ENCODE measurements at places on chromosomes 1 and 21. TPM values are rescaled to one million over a fixed set of nuclear protein-coding genes. Genes with fewer than 3 reads are reported as not detected.

Gene PTGFRN
- 60.0 TPM for total RNA-seq

Gene DMRTA2
- total RNA-seq = not detected

DNA sequence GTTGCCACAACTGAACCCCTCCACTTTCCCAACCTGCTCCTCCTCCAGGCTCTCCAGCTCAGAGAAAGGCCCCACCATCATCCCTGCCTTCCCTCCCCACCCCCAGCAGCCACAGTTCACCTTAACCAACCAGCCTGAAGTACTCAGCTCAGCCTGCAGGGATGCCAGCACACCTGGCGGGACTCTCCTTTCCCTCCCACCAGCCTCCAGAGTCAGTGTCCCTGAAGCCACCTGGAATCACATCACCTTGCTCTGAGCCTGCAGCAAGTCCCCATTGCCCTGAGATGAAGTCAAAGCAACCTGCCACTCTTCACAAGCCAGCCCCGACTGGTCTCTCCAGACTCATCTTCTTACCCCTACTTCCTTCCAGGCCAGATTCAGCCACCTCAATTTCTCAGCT lies 26.2 kb upstream of the ZC3H12A start:
- DNase-seq = no peak

DNA sequence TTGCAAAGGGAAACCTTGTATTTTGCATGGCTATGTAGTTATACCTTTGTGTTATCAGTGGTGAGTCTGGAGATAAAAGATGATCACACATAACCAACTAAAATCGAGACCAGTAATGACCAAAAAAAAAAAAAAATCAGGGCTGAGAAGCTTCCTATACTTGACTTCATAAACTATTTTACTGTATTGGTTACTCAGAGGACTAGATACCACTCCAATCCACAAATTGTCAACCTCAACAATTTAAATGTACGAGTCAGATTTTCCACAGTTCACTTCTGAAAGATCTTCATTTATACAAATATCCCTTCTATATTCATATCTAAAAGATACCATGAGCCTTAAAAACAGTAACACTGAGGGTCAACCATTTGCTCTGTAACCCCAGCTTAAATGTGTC lies 71.7 kb downstream of the NRIP1 start:
- no peak for DNase-seq

GRCh38 chr1:29901624-29902325 lies 665.5 kb downstream of the PTPRU start:
- no peak for DNase-seq

- DNase-seq = no peak
Measured at GRCh38 chr1:91697416-91697815, 188.5 kb downstream of the TGFBR3 start.

Data from LHCN-M2 (cell line).